ENCODE measurements at places on chromosomes 6 and 20.
A peak's percentile ranks its signal among the peaks of the same experiment; 100 is the strongest.

DNA sequence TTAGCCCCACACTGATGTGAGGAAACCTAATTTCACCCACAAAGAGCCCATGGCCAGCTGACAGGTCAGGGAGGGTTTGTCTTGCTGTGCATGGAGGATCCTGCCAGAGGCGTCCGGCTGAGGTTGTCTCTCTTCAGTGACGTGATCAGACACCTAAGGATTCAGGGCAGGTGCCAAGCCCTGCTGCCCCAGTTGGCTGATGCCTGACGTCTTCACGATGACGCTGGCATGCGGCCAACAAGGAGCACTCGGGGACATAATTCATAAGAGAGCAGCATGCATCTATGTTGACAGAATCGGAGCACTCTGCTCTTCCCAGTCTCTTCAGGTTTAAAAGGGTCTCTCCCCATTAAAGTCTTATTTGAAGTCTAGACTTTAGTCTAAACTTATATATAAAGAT lies 47.8 kb downstream of the PSMB1 start:
- no peak for DNase-seq

GRCh38 chr20:48209102-48209501 lies 423.8 kb upstream of the SULF2 start:
- no peak for DNase-seq

GRCh38 chr6:84575264-84575663 lies 189.1 kb downstream of the TBX18 start:
- peak; percentile 75 for DNase-seq

DNA sequence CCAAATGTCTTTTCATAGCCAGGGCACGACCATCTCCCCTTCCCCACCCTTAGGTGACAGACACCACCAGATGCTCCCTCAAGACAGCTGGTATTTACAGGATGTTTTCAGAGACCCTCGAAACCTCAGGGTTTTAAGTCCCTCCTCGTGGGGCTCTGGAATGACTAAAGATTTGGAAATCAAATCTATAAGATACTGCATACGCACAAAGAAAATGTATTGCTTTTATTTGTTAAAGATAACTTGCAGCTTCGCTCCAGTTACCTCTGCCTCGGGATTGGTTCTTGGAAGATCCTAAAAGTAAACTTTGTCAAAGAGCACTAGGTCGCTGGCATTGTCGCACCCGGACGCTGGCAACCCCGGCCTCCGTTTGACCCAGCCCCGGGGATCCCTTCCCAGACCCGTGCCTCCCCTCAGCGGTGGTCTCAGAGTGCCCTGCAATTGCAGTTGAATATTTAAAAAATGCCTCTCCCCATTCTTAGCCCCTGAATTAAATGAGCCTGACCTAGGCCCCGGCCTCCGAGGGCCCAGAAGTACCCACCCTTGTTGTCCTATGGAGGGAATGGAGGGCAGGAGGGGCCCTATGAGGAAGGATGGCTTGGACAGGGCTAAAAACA lies 7.1 kb downstream of the PAX1 start:
- DNase-seq, result no peak

- peak; percentile 92 for DNase-seq
These were observed 5.1 kb downstream of the GABBR1 start for GRCh38 chr6:29627755-29628418.

DNA sequence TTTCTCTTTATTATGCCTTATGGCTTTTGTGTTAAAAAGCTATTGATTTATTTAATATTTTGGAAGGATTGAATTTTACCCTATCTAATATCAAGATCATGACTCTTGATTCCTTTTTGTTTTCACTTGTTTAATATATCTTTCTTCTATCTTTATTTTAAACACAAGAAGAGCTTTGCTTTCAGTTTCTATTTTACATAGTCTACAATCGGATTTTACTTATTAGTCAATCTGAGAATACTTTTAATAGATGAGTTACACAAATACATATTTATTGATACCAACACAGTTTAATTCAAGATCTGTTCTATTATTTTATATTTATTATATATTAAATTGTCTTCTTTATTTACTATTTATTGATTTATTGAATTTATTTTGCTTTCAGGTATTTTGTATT lies 218.8 kb downstream of the ESR1 start:
- DNase-seq, result no peak

DNA sequence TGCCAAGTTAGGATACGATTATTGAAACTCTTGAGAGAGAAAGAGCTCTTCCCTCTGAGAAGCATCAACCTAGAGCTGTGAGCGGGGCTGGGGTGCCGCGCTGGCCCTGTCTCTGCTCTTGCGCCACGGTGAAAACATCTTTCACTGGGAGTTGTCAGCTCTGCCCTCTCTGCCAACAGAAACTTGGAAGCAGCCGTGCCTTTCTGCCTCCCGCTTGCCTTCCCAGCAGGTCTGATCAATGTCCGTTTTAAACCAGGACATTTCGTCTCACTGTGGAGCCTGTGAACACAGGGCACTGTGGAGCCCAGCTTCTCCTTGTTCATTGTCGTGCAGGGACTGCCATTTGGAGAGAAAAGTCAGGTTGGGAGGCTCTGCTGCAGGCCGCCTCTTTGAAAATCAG lies 249.2 kb upstream of the PMEPA1 start:
- DNase-seq, result no peak

GRCh38 chr6:29762781-29763214 lies 39.6 kb downstream of the HLA-F start:
- DNase-seq, result no peak

DNA sequence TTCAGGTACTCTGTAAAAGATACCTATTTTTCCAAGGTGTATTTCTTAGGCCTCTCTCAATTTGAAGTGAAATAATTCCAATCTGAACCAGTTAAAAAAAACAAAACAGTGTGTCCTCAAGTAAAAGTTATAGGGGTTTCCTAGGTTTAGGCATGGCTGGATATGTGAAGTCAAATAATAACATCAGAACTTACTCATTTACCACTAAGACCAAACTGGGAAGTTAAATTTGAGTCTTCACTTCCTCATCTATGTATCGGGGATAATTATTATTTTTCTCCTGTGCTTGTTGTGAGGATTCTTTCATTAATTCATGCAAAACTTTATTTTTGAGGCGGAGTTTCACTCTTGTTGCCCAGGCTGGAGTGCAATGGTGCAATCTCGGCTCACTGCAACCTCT lies 86.2 kb upstream of the PTPRK start:
- DNase-seq, result no peak

DNA sequence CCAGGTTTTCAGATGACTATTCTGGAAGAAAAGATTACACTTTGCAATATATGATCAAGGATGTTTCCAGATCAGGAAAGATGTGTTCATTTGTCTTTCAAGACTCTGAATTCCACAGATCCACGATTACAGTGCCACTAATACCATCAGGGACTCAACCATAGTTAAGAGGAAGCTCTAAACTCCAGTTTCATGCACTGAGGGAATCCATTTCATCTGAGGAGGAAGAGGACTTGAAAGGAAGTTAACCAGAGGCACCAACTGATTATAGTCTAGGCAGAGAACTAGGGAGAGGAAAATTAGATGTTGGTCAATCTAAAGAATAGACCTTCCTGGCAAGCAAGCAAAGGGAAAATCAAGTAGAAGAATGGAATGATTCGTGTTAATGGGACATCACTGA lies 218.3 kb upstream of the PRDM1 start:
- DNase-seq, result no peak

GRCh38 chr20:59023616-59024015 lies 4.4 kb downstream of the TUBB1 start:
- DNase-seq, result no peak

GRCh38 chr6:70586114-70586513 lies 19.4 kb downstream of the SDHAF4 start:
- DNase-seq, result no peak

DNA sequence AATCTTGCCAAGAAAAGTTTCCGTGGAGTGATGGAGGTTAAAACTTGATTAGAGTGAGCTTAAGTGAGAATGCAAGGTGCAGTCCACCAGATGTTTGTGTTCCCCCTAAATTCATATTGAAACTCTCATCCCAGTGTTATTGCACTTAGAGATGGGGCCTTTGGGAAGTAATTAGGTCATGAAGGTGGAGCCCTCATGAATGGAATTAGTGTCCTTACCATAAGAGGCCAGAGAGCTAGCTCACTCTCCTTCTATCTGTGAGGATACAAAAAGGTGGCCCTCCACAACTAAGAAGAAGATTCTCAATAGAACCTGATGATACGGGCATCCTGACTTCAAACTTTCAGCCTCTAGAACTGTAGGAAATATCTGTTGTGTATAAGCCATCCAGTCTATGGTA lies 258.6 kb downstream of the GRIK2 start:
- DNase-seq, result no peak

DNA sequence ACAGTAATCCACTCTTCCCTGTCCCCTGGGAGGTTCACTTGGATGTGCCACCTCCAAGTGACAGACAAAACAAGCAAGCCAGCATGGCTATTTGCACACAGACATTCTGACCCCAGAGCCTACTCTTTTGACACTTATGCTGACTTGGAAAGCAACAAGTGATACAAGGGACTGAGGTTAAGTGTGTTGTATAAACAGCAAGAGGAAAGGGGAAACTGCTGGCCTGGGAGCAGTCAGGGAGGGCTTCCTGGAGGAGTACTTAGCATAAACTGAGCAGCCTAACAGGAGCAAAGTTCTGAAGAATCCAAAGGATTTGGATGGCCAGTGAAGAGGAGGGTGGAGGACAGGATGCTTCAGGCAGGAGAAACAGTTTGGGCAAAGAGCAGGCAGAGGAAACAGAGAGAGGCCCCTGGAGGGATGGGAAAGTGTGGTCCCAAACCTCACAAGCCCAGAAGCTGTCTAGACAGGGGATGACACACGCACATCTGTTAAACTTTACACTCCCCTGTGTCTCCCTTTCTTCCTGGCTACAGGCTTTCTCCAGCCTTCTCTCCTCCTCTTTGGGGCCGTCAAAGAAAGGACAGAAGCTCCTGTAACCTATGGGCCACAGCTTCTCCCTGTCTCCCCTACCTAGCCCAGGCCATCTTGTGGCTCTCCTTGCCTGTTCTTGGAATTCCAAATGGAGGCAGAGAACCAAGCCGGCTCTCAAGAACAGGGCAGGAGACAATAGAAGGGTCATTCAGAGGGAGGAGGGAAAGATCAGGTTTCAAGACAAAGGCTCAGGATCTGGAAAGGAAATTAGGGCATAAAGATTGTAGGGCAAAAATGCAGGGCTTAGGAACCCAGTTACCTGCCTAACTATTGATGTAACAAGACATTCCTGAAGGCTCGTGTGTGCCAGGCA lies 19.3 kb downstream of the SULF2 start:
- peak; percentile 86 for DNase-seq

DNA sequence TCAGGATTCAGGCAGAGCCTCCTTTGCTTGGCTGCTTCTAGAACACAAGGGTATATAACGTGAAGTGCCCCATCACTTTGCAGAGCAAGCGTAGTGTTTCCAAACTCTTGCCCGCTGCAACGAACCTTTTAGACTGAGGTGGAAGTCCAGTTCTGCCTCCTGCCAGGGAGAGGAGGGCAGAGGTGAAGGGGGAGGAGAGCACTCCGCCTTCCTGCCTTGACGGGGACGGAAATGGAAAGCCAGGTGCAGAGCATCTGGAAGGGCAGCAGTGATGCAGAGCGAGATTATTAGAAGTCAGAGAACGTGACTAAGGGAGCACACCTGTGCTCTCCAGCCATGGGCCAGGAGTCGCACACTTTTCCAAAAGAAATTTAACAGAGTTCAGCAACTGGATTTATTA lies 63.4 kb downstream of the RREB1 start:
- DNase-seq, result no peak
